ENCODE measurements at places on chromosomes 11 and 22. TPM values are rescaled to one million over a fixed set of nuclear protein-coding genes. Genes with fewer than 3 reads are reported as not detected.

The TMEM86A gene
- 1.7 TPM for total RNA-seq

The GATD1 gene
- total RNA-seq = 59.8 TPM

The ZNF215 gene
- 1.1 TPM for total RNA-seq

The CARD18 gene
- not detected for total RNA-seq

The OR10A6 gene
- not detected for total RNA-seq

The SLC3A2 gene
- 228 TPM for total RNA-seq

The UFD1 gene
- 58.2 TPM for total RNA-seq

DNA sequence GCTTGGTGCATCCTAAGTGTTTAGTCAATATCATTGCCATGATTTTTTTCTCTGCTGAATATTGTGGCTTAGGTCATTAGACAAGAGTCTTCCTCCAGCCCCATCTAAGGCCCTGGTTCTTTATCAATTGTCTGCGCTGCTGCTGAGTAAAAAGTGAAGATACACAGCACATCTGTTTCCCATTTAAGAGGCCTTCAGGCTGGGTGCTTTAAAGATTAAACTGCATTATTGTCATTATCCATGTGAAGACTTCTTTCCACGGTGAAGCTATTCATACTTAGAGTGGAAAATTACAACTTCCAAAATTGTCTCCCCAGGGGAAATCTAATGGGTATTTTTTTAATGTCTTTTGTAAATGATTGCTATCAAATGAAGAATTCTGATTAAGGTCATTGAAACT, 719.8 kb upstream of the LRRC4C start:
- DNase-seq = no peak

DNA sequence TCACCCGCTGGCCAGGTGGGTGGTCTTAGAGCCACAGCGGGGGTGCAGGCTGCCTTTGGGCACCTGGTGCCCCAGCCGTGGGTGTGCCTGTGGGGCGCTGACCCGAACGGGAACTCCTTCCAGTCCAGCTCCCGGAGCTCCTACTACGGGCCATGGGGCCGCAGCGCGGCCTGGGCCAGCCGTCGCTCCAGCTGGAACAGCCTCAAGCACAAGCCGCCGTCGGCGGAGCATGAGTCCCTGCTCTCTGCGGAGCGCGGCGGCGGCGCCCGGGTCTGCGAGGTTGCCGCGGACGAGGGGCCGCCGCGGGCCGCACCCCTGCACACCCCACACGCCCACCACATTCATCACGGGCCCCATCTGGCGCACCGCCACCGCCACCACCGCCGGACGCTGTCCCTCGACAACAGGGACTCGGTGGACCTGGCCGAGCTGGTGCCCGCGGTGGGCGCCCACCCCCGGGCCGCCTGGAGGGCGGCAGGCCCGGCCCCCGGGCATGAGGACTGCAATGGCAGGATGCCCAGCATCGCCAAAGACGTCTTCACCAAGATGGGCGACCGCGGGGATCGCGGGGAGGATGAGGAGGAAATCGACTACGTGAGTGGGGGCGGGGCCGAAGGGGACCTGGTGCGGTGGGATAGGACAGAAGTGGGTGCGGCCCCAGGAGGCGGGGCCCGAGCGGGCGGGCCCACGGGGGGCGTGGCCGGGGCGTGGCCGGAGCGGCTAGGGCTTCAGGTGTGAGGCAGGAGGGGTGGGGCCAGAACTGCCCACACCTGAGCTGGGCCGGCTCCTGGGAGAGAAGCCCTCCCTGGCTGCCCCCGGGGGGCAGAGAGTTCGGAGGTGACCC, 91.5 kb downstream of the CACNA1I start:
- peak; percentile 89 for DNase-seq

DNA sequence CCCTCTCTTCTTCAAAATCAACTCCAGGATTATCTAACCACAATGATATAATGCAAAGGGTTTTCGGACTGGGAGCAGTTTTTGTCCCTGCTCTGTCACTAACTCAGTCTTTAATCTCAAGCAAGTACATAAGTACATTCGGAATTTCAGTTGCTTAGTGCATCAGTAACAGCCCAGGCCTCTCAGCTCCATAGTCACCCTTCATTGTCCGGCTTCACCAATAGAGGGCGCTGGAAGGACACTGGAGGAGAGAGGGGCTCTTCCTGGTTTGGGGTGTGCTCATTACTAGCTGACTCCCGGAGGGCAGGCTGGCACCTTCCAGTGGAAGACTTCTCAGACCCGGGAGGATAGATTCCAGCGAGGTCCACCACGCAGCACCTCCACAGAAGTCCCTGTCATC, 90.4 kb upstream of the PDGFD start:
- peak; percentile 29 for DNase-seq

DNA sequence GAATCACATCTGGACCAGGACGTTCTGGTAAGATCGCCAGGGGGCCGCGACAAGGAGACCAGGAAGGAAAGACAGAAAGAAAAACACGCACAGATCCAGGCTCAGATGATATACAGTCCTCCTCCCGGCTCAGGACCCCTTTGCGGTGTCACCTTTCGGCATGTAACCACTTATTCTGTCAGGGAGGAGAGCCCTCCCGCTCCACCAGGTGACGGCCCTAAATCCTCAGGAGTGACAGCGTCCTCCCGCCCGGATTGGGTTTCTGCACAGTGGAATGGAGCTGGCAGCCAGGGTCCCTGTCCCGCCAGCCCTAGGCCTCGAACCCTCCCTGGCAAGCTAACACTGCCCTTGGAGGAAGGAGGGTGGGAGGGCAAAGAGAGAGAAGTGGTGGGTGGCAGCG, 24.3 kb upstream of the KCNQ1OT1 start:
- DNase-seq = no peak

DNA sequence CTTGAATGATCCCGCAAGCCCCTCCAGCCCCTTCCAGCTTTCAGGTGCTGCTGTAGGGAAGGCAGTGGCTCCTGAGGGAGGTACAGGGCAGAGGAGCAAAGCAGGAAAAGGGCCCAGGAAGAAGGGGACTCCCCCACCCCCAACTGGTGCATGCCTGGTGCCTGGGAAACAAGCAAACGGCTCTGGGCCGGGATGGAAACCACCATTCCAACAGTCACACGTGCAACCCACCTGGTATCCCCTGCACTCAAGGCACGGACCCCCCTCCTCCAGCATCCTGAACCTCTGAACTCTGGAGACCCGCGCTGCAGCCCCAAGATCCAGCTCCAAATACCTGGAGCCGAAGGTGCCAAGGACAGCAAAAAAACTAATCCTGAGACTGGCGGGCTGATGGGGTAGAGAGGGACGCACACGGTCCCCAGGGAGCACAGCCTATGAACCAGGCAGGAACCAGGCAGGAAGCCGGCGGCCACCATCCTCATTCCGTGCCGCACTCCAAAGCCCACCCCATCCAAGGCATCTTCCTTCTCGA, 537 bp downstream of the SCN4B start:
- DNase-seq = no peak

- no peak for DNase-seq
These were observed 145.7 kb downstream of the TENM4 start for GRCh38 chr11:79294845-79295731.

DNA sequence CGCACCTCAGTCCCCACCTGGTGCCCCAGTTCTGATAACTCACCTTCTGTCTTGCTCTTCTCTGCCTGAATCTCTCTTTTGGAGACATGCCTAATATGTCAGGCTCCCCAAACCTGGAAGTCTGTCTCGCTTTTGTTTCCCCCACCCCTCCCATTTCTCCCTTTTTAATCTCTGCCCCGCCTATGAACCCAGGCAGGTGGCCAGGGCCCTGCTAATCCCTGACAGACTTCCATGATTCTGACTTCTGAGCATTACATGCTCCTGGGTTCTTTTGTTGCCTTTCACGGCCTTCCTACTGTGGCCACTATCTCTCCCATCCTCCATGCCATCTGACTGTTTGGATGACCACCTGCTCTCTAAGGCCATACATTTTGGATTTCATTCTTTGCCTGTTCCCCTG, 1120.9 kb upstream of the CCDC90B start:
- DNase-seq = no peak

DNA sequence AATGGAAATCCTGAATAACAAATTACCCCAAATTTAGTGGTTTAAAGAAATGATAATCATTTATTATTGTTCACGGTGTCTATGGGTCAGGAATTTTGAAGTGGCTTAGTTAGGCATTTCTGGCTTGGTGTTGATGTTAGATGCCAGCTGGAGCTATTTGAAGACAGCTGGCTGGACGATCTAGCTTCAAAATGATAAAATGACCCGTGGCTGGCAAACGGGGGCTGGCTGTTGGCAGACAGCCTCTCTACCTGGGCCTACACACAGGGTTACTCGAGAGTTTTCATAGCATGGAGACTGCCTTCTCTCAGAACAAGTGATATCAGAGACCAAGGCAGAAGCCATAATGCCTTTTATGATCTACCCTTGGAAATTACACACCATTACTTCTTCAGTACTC, 285.2 kb downstream of the METTL15 start:
- no peak for DNase-seq

DNA sequence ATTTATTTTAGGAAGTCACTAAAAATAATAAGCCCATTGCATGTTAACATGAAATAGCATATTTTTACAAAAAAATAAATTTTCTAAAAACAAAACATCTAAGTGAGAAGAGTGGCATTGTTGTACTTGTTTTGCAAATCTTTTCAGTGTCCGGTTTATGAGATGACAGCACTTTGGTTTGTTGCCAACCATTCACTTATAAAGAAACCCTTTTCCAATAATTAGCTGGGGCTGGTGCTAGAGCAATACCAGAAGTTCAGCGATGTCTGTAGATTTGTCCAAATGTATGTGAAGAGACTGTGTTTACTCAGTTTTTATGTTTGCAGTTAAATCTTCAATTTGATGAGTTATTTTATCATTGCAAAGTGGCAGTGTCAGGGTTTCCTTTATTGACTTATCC, 22.1 kb upstream of the KRTAP5-7 start:
- DNase-seq = no peak

DNA sequence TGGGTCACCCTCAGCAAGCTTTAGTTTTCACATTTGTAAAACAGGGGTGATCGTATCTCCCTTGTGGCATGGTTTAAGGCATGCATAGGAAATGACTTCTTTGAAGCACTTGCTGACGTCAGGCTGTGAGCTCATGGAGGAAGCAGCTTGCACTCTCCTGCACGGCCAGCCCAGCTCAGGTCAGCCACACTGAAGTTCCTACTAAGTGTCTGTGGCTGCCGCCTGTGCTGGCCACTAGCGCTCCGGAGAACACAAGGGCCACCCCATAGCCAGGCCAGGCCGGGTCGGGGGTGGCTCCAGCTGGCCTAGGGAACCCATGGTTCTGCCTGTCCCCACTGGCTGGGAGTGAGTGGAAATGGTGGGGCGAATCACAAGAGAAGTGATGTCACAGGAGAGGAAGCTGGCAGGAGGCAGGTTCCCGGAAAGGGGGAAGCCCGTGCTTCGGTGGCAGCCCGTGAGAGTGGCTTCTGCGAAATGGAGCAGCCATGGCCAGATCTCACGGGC, 28.2 kb downstream of the KCTD17 start:
- peak; percentile 90 for DNase-seq

DNA sequence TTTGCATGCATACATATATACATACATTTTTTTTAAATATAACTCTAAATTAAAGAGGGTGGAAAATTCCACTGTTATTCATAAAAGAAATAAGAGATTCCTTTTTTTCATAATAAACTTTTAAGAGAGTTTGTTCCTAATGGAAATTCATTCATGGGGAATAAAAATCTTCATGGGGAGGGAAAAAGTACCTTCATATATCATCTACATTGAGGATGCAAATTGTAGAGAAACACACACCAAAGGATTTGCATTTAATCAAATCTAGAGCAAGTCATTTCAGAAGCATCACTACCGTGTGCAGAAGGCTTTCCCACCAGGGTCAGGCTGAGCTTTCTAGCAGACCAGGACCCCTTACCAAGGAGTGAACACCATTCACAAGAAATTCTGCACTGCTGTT, at the start of gene POU2AF2:
POU2AF2 (plus strand) TSS at position 301 of the 400 bp plus-strand sequence. CDS start 129 bp downstream, outside the sequence.
- no peak for DNase-seq

GRCh38 chr11:122048401-122048800, 67.6 kb downstream of the BLID start:
- no peak for DNase-seq

DNA sequence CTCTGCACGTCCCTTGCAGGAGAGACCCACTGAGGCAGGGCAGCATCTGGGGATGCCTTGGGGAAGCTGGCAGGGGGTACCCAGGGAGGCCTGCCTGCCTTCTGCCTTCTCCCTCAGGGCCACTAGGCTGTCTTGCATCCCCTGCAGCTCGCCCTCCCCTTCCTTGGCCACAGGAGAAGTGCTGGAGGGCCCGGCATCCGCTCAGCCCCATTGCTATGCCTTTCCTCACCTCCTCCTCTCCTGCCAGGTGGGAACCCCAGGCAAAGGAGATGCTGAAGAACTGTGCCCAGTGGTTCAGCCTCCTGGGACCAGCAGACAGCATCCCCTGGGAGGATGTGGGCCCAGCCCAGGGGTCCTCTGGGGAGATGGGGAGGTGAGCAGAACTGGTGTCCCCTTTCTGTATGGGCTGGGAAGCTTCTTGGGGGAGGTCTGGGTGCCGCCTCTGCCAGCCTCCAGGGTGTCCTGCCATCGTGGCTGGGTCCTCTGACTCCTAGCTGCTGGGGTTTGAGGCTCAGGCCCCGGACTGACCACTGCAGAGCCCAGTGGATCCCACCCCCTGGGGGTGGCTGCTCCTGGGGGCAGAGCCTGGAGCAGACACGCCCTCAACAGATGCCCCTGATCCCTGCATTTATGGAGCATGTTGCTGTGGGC, 20.6 kb downstream of the MRGPRG start:
- DNase-seq = no peak

DNA sequence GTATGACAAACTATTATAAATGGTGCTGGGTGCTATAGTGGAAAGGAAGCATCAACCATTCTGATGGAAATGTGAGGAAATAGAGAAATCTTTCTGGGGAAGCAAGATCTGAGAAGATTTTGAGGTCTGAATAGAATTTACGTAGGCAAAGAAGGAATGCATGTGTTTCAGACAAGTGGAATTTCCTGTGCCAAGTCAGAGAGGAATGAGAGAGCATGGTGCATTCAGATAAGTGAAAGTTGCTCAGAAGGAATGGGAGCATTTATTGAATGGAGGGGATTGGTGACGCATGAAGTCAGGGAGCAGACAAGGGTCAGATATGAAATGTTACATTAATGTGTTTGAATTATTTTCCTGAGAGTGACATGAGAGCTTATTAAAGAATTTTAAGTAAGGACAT, 725.5 kb downstream of the METTL15 start:
- no peak for DNase-seq
